ENCODE measurements at places on chromosomes 11 and 22. TPM values are rescaled to one million over a fixed set of nuclear protein-coding genes. Genes with fewer than 3 reads are reported as not detected.

DNA sequence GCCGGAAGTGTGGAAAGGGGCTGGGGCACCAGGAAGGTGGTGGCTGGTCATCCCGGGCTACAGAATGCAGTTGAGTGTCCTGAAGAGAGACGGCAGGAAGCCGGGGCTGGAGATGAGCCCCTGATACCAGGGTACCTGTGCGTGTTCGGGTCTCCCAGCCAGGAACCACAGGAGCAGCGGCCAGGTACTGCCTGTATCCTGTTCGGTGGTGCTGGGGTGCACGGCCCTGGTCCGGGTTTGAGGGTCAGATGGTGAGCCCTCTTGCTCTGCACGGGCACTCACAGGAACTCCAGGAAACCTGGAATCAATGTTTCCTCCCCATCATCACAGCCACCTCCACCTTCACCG, 253.1 kb upstream of the B3GAT1 start:
- no peak for DNase-seq
- H3K27me3 ChIP-seq = no peaks in the 10 kb centered on the region
- no peak overlapping the region for H3K27ac ChIP-seq
- H3K4me3 ChIP-seq = no peak overlapping the region
- no peaks in the 10 kb centered on the region for H3K4me1 ChIP-seq

- H3K27me3 ChIP-seq = peaks cover 46% of the 10 kb centered on the region
- peaks cover 2% of the 10 kb centered on the region for H3K36me3 ChIP-seq
- H3K27ac ChIP-seq = no peak overlapping the region
- H3K4me3 ChIP-seq = no peak overlapping the region
These were observed 750 bp upstream of the LARGE1 start for GRCh38 chr22:33920927-33921524.

GRCh38 chr22:47190957-47191670, 428.7 kb downstream of the TBC1D22A start:
- no peaks in the 10 kb centered on the region for H3K4me1 ChIP-seq
- DNase-seq = no peak
- H3K27me3 ChIP-seq = no peaks in the 10 kb centered on the region
- H3K27ac ChIP-seq = no peak overlapping the region
- no peak overlapping the region for H3K4me3 ChIP-seq

- DNase-seq = no peak
- H3K27me3 ChIP-seq = no peaks in the 10 kb centered on the region
- no peaks in the 10 kb centered on the region for H3K4me1 ChIP-seq
These were observed 1407.6 kb upstream of the RAG2 start for GRCh38 chr11:38005597-38005996.

GRCh38 chr22:25002241-25002985, 49.9 kb downstream of the KIAA1671 start:
- peaks cover 33% of the 10 kb centered on the region for H3K36me3 ChIP-seq
- peaks cover 7% of the 10 kb centered on the region for H3K27me3 ChIP-seq
- H3K4me3 ChIP-seq = no peak overlapping the region

DNA sequence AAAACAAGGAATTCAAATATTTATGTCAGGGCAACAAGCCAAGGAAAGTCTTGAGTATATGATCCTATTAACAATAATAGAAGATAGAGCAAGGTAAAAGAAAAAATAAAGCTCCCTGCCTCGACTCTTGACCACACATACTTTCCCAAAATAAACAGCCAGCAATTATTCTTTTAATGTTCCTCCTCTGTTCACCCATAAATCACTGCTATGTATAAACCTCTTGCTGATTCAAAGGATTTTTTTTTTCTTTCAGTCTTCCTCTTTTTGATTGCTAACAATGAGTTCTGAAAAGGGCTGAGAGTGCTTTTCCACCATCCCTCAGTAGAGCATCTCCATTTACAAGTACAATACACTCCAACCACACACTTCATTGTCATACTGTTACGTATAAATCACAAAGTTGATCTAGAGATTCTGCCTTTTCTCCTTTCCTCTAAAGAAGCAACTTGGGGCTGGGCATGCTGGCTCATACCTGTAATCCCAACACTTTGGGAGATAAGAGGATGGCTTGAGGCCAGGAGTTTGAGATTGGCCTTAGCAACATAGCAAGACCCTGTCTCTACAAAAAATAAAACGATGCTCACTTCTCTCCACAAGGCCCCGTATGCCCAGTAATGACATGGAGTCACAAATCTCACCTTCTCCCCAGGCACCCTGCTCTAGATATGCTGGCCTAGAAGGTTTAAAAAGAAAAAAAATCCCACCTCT, 24.0 kb downstream of the RAB30 start:
- DNase-seq = no peak
- H3K27me3 ChIP-seq = no peaks in the 10 kb centered on the region
- H3K36me3 ChIP-seq = no peaks in the 10 kb centered on the region
- H3K4me3 ChIP-seq = no peak overlapping the region

DNA sequence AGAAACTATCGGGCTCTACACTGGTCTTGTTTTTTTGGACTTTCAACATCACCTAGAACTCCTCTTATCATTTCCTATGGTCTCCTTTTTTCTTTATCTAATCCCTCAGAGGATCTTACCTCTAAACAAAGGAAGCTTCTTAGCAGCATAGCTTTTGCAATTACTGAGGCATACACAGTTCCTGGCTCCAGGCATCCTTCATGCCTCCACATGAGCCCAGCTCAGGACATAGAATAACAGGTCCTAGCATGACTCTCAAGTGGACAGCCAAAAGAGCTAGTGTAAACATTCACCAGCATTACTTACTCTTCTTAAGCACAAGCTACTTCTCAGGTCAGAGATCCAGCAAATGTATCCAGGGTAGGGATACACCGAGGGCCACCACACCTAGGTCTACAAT, 17.1 kb downstream of the CFAP300 start:
- H3K4me3 ChIP-seq = no peak overlapping the region
- H3K36me3 ChIP-seq = no peaks in the 10 kb centered on the region
- H3K27ac ChIP-seq = no peak overlapping the region
- H3K4me1 ChIP-seq = no peaks in the 10 kb centered on the region

DNA sequence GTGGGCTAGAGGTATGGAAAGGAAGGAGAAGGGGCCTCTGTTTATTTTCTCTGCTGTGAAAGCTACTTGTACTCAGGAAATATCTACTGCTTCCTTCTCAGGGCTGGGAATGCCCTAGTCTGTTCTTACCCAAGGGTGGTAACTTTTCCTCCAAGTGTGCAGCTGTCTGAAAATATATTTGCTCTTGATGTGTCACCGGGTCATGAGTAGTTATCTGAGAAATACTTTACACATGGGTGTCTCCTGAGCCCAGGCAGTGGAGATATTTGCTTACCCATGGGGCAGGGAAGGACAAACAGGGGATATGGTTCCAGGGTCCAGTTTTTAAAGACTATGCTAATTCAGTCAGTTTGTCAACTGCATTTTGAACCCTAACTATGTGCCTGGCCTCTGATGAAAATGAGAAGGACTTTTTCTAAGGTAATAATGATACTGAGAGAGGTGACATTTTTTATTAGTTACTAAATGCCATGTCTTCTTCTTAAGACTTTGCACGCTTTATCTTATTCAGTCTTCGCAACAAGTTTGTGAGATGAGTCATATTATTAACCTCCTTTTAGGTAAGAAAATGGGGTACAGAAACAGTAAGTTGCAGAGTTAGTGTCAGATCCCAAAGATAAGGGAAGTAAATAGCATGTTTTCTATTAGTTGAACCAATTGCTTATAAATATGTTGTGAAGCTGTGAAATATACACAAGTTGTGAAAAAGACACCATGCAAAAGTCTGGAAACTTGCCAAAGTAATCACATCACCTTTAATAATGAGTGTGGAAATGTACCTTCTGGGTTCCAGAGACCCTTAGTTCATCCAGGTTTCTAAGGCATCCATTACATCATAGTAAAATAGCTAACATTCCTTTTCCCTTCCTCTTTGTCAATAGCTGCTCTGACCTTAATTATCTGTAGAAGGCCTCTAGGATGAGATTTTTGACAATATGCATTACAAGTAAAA, 22.9 kb downstream of the SYTL2 start:
- peaks cover 31% of the 10 kb centered on the region for H3K4me1 ChIP-seq
- H3K27me3 ChIP-seq = no peaks in the 10 kb centered on the region
- H3K27ac ChIP-seq = no peak overlapping the region
- peaks cover 15% of the 10 kb centered on the region for H3K36me3 ChIP-seq
- no peak overlapping the region for H3K4me3 ChIP-seq

DNA sequence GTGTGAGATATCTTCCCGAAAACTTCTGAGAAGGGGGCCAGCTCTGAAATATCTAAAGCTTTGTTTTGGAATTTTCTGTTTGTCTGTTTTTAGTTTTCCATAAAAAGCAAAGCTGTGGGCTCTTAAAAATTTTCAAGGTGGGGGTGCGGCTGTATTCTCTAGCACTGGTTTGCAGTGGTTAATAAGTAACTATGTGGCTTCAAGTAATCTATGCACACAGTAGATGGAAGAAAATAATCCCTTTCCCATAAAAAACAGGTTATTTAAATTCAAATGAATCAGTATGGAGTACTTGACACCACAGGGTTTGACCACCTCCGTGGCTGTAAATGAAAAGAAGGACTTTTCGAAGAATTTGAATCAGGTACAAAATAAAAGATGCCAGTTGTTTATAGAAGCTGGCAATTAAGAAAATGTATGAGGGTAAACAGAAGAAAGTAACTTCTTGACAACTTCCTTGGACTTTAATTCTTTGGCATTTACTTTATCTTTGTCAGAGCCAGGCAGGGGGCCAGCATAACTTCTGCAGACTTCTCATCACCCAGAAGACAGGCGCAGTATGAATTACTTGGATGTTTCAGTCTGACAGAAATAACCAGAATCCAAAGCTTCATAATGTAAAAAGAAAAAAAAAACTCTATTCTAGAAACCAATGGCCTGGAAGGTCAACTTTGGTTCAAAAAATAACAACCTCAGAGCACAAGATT, 981.0 kb downstream of the DLG2 start:
- H3K4me1 ChIP-seq = no peaks in the 10 kb centered on the region
- no peaks in the 10 kb centered on the region for H3K27me3 ChIP-seq
- no peaks in the 10 kb centered on the region for H3K36me3 ChIP-seq
- H3K4me3 ChIP-seq = no peak overlapping the region
- DNase-seq = no peak

DNA sequence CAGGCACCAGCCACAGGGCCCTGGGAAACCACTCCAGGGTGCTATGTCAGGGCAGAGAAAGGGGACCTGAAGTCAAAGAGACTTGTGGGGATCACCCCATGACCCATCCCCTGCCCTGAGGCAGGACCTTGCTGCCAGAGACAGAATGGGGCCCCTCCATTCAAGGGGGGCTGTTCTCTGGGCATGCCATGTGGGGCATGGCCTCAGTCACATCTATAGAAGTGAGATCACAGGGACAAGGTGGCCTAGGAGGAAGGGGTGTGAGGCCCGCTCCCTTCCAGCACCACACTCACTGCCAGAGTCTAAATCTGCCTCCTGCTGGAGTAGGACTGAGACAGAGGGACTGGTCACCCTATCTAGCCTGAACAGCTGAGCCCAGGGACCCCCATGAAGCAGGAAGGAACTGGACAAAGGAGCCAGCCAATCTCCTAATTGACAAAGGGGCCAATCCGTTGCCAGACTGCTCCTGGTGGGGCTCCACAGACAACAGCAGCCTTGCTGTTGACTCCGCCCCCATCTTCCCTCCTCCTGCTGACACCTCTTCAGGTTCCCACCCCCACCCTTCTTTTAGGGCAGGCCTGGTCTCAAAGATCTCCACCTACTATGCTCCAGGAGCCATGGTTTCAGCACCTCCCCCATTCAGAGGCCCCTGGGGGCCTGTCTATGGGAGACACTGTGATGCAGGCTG, 26.0 kb downstream of the NEAT1 start:
- no peak for DNase-seq
- H3K4me1 ChIP-seq = peaks cover 8% of the 10 kb centered on the region
- H3K36me3 ChIP-seq = peaks cover 6% of the 10 kb centered on the region
- H3K4me3 ChIP-seq = peak overlapping the region; percentile 10
- H3K27me3 ChIP-seq = no peaks in the 10 kb centered on the region
- H3K27ac ChIP-seq = peak overlapping the region; percentile 55

- H3K4me1 ChIP-seq = peaks cover 94% of the 10 kb centered on the region
- DNase-seq = no peak
- H3K27me3 ChIP-seq = no peaks in the 10 kb centered on the region
- peak overlapping the region; percentile 72 for H3K4me3 ChIP-seq
- peak overlapping the region; percentile 90 for H3K27ac ChIP-seq
These were observed 54.3 kb downstream of the CD6 start for GRCh38 chr11:61025821-61026120.

- no peak overlapping the region for H3K27ac ChIP-seq
- peaks cover 4% of the 10 kb centered on the region for H3K36me3 ChIP-seq
- H3K4me1 ChIP-seq = peaks cover 16% of the 10 kb centered on the region
- peaks cover 90% of the 10 kb centered on the region for H3K27me3 ChIP-seq
- no peak for DNase-seq
- H3K4me3 ChIP-seq = no peak overlapping the region
These were observed 4.0 kb upstream of the ALX4 start for GRCh38 chr11:44313761-44314489.

DNA sequence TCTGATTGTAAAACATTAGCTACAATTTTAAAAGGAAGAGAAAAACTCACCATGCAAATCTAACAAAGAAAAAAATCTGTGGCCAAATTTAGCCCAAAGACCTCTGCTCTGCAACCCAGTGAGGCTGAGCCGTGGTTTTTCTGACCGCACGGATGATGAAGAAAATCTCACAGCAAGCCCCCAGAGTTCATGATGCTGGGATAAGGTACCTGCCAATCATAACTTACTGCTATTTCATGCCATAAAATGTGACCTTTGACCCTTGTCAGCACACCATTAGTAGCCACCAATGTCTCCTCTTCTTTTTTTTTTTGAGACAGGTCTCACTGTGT, 11.1 kb downstream of the CERK start:
- H3K4me1 ChIP-seq = peaks cover 15% of the 10 kb centered on the region
- H3K27me3 ChIP-seq = no peaks in the 10 kb centered on the region
- H3K27ac ChIP-seq = no peak overlapping the region
- no peak overlapping the region for H3K4me3 ChIP-seq

DNA sequence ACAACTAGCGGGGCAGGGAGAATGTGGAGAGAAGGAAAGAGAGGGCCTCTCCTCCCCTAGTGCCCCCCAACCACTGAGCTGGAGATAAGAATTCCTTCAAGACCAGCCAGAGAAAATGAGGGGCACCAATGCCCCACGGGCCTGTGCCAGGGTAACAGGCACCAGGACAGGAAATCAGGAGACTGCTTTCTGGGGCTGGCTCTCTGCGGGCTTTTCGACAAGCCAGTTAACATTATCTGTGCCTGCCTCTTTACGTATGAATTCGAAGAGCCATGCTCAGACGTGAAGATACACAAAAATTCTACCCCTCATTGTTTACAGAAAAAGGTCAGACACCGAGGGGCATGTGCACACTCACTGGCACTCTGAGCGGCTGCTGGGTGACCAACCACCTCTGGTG, 52.1 kb downstream of the MYH9 start:
- H3K27ac ChIP-seq = peak overlapping the region; percentile 100
- H3K4me3 ChIP-seq = peak overlapping the region; percentile 61
- H3K4me1 ChIP-seq = peaks cover 96% of the 10 kb centered on the region
- peaks cover 96% of the 10 kb centered on the region for H3K36me3 ChIP-seq
- DNase-seq = peak; percentile 43

Gene MUC6
- total RNA-seq = not detected

Gene TEX54
- total RNA-seq = not detected

Gene POU2AF2
- not detected for total RNA-seq

Gene NTM
- total RNA-seq = not detected

Gene LIF
- total RNA-seq = 94.6 TPM

Gene MFNG
- total RNA-seq = 203 TPM

All from activated CD4-positive, alpha-beta memory T cell treated with anti-CD3 and anti-CD28 coated beads, Interleukin-2, amount 10 ng/mL, durations not matched to agents 7 days and 5 days (primary cell).